ENCODE measurements at places on chromosomes 4 and X.

DNA sequence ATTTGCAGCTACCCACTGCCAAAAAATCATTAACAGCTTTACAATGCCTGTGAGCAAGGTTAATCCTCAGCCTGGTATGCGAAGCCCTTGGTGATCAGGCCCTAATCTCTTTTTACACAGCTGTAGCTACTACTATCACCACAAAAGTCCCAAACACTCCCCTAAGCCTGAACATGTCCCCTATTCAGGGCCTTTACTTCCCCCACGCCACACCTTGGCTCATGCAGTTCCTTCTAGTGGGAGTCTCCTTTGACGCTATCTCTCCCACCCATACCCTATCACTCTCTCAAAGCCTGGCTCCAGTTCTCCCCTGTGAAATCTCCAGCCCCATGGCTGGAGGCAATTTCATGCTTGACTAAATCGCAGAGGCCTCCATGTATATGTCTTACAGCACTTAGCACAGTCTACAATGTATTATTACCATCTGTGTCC is 90.6 kb upstream of the CBR4 start:
- no peak for DNase-seq

GRCh38 chrX:128616933-128617332 is 564.7 kb upstream of the ACTRT1 start:
- no peak for DNase-seq

DNA sequence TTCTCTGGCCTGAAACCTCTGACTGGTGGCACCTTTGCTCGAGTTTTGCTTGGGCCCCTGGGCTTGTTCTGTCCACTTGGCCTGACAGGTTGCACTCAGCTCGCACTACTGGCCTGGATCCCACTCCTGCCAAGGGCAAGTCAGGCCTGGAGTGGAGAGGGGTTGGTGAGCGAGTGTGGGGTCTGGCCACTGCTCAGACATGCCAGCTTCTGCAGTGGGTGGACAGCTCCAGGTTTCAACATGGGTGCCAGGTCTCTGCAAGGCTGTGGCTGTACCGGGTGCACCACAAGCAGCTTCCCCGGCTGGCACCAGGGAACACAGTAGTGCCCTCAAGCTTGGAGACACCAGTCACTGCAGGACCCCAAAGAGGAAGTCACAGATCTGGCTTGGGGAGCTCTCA is 91.6 kb upstream of the CXorf51A start:
- no peak for DNase-seq

- no peak for DNase-seq
These were observed 87.5 kb downstream of the RBM46 start for GRCh38 chr4:154868414-154869194.
